ENCODE measurements at places on chromosomes 7 and 10.

DNA sequence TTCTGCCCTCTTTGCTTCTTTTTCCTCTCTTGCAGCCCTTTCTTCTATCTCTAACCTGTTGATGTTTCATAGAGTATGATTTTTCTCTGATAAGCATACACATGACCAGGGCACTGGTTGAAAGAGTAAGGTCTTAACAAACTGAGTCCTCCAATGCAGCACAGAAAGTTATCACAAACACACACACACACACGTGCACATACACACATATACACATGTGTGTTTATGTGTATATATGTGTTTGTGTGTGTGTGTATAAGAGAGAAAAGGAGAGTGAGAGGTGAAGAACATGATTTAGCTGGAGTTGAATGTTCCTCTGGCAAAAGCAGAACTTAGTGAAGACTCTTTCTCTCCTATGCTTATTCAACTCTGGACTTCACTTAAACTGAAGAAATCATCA lies 130.0 kb downstream of the KLF6 start:
- DNase-seq, result no peak

DNA sequence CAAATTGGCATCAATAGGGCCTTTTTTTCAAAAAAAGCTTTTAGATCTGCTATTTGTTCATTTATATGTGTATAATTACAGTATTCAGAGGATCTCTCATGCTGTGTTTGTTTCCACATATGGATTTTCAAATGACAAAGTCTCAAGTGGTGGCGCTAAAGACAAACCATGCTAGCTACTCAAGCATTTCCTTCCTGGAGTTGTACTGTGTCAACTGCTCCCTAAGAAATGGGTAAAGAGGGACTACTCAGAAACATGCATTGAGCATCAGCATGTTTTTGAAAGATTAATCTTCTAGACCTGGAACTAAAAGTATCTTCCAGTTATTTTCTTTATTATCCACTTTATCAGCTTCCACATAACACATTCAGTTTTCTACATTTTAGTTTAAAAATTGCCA lies 12.7 kb downstream of the CNTNAP2 start:
- DNase-seq, result no peak

- no peak for DNase-seq
Observed at GRCh38 chr7:2247141-2247995, 5.3 kb downstream of the NUDT1 start.

DNA sequence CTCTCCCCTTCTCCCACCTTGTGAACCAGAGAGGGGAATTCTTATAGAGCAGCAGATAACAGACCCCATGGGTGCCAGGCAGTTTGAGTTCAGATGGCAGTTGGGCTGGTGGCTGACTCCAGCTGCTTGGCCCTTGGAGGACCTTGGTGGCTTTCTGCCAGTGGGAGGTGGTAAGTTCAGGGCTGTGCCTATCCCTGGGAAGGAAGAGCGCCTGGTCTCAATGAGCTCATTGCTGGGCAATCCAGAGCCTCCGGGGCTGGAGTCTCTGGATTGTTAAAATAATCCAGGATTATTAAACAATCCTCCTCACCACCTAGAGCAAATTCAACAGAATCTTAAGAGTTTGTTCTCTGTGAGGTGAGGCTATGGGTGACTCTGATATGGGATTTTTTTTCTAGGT lies 105.2 kb downstream of the FANK1 start:
- DNase-seq, result no peak

All from AG04449 (cell line).